SK-MEL-5 (cell line): ENCODE measurements at places on chromosomes 11 and 22. TPM values are rescaled to one million over a fixed set of nuclear protein-coding genes. Genes with fewer than 3 reads are reported as not detected.

DNA sequence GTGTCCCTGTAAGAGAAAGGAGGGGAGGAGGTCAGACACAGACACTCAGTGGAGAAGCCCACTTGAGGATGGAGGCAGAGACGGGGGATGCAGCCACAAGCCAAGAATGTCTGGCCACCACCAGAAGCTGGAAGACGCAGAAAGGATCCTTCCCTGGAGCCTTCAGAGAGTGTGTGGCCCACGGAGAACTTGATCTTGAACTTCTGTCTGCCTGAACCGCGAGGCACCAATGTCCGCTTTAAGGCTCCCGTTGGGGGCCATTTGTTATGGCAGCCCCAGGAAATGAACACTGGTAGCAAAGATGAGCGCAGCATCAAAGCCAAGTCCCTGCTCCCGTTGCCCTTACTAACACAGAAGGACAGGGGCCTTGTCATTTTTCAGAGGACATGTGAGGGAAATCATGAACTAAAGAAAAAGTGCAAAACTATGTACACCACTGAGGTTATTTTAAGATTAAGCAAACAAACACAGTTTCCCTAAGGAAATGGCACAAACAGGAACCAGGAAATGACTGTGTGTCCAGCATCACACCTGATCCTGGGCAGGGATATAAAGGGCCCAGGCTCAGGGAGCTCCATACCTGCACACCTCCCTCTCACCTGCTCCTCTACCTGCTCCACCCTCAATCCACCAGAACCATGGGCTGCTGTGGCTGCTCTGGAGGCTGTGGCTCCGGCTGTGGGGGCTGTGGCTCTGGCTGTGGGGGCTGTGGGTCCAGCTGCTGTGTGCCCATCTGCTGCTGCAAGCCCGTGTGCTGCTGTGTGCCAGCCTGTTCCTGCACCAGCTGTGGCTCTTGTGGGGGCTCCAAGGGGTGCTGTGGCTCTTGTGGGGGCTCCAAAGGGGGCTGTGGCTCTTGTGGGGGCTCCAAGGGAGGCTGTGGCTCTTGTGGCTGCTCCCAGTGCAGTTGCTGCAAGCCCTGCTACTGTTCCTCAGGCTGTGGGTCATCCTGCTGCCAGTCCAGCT, at the start of gene KRTAP5-6:
Gene KRTAP5-6, plus strand, starts transcription at position 588 of the 963 bp plus-strand sequence. Its CDS starts 51 bp downstream, at position 639.
- DNase-seq: no peak

- DNase-seq: peak; percentile 53
Measured at GRCh38 chr11:121767433-121767832, 314.7 kb upstream of the SORL1-AS1 start.

DNA sequence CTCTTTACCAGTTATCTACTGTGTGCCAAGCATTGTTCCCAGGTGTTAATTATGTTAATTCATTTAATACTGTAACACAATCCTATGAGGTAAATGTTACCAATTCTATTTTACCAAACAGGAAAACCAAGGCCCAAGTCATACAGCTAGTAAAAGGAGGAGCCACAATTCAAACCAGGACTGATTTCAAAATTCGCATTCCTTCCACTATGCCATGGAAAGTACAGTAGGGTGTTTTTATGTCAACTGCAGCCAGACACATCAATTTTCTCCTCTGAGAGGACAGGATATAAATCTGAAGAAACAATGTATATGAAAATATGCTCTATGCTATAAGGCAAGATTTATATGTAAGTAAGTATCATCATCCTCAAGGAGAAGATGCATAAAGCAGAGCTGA, 104.3 kb downstream of the RPL27A start:
- DNase-seq: no peak

GRCh38 chr11:93988455-93988854, 32.7 kb upstream of the HEPHL1 start:
- DNase-seq: no peak

The TOM1 gene
- 63.2 and 73.1 TPM in 2 replicates for total RNA-seq

The GRK3 gene
- total RNA-seq: 15.0 and 17.0 TPM in 2 replicates
